ENCODE measurements at places on chromosomes 4 and X.

GRCh38 chrX:39331082-39331704 is 529.9 kb downstream of the MID1IP1 start:
- no peak for DNase-seq

DNA sequence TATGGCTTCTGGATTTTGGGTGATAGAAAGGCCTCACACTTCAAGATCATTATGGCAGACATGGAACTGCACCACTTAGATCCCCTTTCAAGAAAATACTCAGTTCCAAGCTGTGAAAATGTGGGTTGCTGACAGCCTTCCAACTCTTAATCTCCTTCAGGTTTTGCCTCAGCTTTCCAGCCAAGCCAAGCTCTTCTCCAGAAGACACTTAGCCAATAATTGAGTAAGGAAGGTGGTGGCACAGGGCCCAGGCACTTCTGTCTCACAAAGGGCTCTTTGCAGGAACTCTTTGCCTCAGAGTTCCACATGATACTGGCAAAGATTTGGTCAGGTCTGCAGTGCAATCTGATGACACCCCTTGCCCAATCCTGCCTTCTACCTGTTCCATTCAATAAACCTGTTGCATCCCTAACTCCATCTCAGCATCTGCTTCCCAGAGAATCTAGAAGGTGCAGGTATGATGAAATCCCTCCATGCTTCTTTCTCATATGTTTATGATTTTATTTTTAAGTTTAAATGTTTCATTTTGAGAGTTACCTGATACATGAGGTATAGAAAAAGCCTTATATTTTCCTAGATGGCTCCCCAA is 30.6 kb downstream of the ANXA5 start:
- DNase-seq = no peak

DNA sequence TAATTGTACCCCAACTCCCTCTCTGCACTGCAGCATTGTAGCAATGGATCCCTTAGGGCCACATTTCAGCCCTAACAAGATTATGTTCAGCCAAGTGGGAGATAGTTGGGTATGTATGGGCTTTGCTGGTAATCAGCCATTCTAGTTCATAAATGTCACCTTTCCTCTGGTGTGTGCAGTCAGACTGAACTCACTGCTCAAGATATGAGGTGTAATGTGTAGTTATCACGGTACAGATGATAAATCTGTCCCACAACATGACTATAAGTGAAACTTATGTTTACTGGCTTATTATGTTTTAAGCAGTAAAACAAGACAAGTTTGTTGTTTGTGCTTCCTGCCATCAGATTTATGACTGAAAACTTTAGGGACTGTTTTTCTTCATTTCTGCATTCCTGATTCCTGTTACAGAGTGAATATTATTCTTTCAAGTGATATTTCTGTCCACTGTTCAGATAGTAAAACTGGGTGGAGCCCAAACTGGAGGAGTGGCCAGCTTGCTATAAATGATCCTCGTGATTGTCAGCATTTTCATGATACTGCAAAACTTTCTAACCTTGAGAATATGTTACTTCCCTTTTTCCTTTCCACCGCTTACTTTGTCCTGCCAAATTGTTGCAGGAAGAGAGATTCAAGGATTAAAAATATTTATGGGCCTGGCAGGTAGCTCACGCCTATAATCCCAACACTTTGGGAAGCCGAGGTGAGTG is 44.9 kb downstream of the ANAPC4 start:
- no peak for DNase-seq

GRCh38 chrX:12895866-12896265 is 10.6 kb upstream of the TLR8 start:
- no peak for DNase-seq

DNA sequence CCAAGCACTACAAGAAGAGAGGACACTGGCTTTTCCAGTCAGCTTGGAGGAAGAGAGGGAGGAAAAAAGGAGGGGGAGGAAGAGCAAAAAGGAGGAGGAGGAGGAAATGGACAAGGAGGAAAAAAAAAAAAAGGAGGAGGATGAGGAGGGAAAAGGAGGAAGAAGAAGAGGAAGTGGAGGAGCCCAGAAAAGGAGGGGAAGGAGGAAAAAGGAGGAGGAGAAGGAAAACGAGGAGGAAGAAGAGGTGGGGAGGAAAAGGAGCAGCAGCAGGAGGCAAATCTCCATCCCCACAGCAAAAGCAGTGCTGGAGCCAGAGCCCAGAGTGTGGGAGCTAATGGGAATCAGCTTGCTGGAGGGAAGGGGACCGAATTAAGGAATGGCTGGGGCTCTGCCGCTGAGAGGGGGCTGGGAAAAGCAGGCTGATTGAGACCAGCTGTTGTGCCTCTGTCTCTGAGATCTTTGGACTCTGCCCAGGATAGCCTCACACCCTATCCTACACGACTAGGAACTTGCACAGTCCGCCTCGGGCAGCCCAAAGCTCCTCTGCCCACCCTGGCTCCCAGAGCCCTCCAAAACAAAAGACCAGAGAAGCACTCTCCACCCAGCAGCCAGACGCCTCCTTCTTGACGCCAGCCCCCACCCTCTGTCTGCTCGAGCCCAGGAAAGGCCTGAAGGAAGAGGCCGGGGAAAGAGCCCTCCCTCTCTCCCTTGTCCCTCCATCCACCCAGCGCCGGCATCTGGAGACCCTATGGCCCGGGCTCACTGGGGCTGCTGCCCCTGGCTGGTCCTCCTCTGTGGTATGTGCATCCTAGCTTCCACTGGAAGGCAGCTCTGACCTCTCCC is at the start of gene XPNPEP2:
Gene XPNPEP2 (plus strand): TSS at position 514 of the 843 bp plus-strand sequence. CDS start 235 bp downstream, at position 749.
- DNase-seq = no peak

DNA sequence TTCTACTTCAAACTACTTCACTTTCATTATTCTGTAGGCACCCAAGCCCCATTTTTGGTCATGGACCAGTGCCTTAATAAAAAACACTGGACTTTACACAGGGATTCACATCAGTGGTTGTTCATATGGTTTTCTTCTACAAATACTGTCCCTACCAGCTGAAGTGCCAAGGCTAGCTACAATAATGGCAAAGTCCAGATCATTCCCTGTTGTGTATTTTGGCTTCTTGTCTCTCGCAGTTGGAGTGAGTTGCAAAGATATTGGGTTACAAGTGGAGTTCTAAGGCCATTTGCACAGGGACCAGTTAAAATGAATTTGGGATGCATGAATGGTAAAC is 16.7 kb upstream of the ANKRD17 start:
- no peak for DNase-seq

DNA sequence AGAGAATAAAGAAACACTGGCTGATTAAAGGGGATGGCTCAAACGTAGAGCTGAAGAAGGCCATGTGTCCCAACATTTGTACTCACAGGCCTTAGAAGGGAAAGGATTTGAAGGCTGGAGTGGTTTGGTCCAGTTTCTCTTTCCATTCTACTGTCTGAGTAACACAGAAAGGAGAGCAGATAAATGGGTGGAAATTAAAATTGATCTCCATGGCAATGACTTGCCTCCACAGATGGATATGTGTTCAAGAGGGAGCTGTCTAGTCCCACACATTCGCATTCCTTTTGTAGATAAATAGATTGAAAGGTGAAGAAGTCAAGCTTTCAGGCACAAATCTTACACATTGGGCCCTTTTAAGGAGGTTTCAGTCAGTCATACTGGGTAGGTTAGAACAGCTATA is 74.6 kb downstream of the DOCK11 start:
- DNase-seq = no peak

DNA sequence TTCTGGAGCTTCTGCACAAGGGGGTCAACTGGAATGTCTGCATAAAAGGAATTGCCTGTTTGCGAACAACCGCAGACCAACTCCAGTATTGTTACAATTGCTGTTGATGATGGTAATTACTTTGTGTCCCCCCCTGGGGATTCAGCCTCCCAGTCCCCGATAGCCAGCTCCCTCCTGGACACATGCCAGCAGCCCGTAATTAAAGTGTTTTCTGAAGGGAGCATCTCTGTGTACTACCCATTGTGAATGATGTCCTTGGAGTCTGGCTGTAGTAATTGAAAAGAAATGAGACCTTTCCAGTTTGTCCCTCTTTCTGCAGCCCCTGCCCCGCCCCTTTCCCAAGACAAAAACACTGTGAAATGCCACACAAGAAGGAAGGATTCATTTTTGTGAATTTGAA is 377.1 kb upstream of the LCORL start:
- DNase-seq = no peak

DNA sequence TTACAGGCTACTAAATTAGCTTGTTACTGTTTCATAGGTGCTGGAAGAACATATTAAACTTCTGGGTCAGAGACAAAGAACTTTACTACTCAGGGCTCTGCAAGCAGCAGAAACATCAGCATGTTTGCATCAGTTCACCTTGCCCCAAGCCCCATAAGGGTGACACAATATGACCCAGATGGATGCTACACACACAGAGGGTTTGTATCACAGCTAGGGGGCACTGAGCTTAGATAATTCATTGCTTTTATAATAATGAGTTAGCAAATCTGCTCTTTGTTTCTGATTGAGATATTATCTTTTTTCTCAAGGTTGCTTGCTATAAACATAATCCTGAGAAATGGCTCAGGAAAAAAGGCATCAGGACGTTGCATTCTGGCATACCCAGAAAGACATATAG is 4.8 kb upstream of the SYNPO2 start:
- DNase-seq = no peak

DNA sequence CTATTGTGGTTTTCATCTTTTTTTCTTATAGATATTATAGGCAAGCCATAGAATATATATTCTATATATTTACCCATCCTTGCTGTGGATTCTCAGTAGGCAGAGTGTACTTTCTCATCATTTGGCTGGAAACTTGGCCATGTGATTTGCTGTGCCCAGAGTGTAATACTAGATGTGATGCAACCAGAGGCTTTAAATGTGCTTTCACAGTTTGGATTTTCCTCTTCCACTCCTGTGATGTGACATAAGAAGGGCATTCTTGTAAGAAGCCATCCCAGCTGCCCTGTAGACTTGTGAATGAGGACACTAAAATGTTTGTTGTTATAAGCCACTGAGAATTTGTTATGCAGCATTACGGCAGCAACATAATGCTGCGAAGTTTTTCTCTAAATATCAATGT is 10.4 kb upstream of the HPGDS start:
- DNase-seq = no peak

DNA sequence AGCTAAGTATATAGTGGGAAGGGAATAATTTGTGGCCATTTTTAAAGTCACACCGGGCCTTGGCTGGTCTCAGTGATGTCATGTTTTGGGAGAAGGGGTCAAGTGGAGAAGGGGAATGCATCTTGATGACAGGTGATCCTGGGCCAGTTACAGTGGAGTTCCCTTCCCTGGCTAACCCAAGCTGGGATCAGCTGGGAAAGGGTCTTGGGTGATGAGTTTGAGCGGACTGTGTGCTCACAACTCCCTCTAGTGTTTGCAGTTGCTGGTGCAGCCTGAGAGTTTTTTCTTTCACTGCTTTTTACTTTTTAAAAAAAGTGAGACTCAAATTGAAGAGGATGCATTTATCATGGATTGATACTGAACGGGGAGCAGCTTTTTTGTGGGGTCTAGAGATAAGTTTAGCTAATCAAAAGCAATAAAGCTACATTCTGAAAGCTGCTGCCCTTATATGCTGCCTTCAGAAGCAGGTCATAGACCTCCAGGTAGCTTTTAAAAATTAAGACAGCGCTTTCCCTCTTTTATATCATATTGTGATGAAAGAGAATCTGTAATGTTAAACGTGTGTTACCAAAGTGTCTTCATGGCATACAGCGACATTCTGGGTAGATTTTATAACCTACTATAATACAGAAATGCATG is 164.7 kb downstream of the DCLK2 start:
- no peak for DNase-seq

DNA sequence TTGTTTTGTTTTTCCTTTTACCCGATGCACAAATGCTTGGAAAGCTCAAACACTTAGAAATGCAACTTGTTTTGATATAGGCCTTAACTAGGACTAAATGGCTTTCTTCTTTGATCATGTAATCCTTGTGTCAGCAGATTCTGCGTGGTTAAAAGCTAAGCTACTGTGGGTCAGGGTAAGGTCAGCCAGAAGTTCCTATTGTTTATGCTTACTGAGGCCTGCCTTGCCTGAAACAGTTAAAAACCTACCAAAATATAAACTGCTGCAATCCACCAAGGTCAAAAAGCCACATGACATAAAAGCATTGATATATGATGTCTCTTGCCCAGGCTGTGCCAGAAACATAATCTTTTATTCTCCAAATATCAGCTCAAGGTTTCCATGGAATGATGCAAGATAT is 223.4 kb downstream of the FAM47B start:
- no peak for DNase-seq

GRCh38 chr4:187478292-187479140 is 517.1 kb upstream of the ZFP42 start:
- no peak for DNase-seq

DNA sequence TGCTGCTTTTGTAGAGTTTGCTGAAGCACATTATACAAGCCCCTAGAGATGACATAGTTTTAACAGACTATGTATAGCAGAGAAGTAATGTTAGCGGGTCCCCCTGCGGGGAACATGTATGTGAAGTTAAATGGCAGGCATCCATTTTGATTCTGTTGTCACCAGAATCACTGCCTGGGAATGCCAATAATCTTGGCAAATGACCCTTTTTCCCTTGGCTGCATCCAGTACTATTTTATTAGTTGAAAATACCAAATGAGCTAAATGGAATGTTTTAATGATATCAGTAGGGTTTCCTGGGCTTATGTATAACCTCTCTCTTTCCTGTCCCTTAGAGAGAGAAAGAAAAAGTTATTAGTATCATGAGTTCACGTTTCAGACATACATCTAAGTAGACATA is 93.6 kb downstream of the LIMCH1 start:
- DNase-seq = no peak

DNA sequence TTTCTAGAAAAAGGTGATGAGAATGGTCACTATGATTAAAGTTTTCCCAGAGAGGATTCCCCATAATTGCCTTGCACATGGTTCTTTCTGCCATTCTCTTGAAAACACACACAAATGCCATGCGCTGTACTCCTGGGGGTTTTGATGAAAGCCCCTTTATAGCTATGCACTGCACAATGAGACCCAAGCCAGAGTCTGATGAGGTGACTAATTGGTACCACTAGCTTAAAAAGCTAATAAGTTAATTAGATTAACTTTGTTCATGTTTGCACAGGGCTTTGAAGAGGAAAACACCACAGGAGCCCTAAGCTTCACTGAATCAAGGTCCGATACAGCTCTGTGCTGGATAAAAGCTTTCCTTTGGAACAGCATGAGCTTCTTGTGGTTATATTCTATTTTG is 132.2 kb downstream of the NKX6-1 start:
- no peak for DNase-seq

GRCh38 chrX:129759576-129760061 is 20.1 kb upstream of the SASH3 start:
- peak; percentile 18 for DNase-seq

DNA sequence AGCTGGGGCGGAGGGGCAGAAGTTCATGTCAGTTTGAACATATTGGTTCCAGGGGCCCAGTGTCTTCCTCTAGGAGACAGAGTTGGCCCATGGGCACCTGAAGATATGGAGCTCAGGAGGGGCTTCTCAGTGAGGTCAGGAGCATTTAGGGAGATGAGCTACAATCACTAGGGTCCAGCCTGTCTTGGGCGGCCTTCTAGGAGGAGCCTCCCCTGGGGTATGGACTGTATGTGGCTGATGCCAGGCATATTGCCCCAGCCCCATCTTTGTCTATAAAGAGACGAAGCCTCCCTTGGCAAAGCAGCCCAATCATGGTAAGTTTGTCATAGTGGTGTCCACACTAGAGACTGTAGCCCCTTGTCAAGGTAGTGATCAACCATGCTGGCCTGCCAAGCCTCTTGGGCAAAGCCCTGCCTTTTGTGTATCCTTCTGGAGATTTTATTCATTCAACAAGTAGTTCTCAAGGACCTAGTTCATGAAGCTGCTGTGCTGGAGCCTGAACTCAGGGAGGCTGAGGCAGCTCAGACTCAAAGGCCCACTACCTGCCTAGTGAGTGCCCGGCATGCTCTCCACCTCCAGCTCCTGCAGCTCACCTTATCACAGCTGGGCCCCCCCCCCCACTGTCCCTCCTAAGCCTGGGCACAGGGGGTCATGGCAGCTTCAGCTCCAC is 5.4 kb upstream of the CNGA2 start:
- no peak for DNase-seq

GRCh38 chr4:15921592-15921932 is 17.0 kb downstream of the FGFBP1 start:
- no peak for DNase-seq

All from stimulated activated CD4-positive, alpha-beta T cell treated with anti-CD3 and anti-CD28 coated beads, TNF-alpha, amount 100 ng/mL, for 1 hour (primary cell).